ENCODE measurements at places on chromosomes 7 and 10.

DNA sequence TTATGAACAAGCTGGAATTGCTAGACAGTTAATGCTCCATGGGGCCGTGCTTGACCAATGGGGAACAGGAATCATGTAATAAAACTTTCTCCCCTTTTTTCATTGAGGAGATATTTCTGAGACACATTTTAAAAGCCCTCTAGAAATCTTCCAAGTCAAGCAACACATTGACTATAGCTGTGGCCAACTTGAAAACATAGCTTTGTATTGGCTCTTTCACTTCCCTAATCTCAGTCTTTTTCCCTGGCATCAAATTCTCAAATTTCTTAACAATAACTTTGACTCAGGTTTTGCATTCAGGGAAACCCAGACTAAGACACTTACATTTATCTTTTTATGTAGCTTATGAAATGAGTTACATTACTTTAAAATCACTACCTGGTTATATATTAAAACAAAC is 947.1 kb upstream of the MBL2 start:
- no peak for DNase-seq

- DNase-seq = no peak
These were observed 186.7 kb upstream of the HGF start for GRCh38 chr7:81956520-81956919.

GRCh38 chr10:123287594-123288247 is 133.5 kb downstream of the BUB3 start:
- no peak for DNase-seq

DNA sequence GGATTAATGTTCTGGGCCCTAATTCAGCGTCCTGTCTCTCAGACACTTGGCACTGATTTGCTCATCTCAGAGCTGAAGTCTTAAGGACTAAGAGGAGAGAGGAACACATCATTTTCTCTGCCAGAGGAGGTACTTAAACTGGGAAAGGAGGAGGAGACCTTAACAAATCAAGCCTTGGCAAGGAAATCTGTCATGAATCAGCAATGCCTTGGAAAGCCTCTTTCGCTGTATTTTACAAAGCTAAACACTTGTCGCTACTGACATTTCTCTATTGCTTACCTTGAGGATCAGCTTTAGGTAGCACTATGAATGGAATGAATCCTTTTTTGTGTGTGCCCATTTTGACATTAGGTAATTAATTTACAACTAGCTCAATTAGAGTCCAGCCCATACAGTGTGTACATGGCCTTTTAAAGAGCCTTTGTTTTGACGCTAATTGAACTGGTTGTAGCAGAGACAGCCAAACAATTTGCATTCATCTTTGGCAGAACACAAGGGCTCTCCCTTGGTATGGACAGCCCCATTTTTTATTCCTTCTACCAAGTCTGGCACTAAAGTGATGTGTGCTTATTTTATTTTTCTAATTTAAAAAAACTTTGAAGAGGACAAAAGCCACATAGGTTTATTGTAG is 37.4 kb downstream of the AUTS2 start:
- no peak for DNase-seq

- DNase-seq = no peak
These were observed 351.2 kb downstream of the GFRA1 start for GRCh38 chr10:115921795-115922194.
